ENCODE measurements at places on chromosomes 3 and 15.

DNA sequence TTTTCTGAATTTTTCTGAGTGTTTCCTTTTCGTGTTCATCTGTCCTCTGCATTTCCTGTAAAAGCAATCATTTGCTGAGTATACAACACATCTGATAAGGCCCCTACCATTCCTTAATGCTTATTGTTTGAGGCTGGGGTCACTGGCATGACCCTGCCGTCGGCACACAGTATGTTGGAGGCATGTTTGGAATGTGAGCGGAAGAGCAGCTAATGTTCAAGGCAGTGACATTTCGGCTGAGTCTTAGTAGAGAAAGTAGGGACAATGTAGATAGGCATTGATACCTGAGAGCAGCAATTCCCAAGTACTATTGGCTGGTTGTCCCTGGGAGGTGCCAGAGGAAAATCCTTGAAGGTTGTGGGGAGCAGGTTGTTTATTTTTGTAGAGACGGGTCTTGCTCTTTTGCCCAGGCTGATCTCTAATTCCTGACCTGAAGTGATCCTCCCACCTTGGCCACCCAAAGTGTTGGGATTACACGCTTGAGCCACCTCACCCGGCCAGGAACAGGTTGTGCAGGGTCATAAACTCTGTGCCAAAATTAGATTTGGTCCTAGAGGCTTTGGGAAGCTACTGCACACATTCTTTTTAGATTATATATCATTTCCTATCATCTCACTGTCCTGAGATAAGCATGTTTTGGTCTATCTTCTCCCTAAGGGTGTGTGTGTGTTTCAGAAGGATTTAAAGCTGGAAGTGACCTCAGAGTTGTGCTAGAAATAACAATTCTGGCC lies 13.5 kb downstream of the PTPN23 start:
- no peak for DNase-seq

DNA sequence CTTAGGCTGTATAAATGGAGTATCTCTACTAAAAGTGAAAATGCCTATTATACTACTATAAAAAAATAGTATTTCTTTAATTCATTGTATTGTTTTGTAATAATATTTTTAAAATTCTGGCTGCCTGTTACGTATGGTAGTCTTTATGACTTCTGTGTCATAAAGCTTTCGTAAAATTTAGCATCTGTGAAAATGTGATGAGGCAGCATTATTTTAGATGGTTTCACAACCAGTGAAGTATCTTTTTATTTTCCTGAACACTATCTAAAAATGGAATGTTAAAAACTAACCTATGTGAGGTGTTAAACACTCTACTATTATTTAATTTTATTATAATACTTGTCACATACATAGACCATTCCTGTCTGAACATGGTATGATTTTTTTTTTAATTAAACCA lies 46.2 kb downstream of the LRCH3 start:
- DNase-seq, result no peak

- DNase-seq, result peak; percentile 44
Observed at GRCh38 chr3:108862865-108863798, 40.5 kb downstream of the TRAT1 start.

GRCh38 chr3:47485812-47486211 lies 10.1 kb upstream of the SCAP start:
- DNase-seq, result no peak

DNA sequence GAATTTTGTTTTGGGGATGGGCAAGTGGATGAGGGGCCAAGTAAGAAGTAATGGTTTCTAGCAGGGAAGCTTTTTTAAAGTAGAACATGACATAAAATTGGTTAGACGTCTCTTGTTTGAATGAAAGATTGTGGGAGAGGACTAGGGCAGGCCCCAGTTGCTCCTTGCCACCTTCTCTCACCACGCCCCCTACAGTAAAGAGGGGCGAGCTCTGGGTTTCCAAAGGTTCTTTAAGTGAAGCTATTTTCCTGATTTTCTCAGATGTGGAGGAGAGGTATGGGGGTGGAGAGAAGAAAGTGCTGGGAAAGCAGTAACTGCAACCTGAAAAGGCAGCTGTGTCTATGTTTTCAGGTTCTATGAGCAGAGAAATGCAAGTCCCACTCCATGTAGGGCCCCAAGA lies 32.6 kb upstream of the SKIL start:
- DNase-seq, result no peak

GRCh38 chr3:71265365-71265915 lies 318.1 kb downstream of the FOXP1 start:
- no peak for DNase-seq

DNA sequence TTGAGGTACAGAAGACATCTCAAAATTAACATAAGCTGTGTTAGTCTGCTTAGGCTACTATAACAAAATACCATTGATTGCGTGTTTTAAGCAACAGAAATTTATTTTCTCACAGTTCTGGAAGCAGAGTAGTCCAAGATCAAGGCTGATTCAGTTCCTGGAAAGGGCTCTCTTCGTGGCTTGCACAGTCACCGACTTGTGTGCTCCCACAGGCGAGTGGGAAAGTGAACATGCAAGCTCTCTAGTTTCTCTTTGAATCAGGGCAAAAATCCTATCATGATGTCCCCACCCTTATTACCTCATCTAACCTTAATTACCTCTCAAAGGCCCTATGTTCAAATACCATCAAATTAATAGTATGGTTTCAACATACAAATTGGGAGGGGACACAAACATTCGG lies 505.9 kb downstream of the ZIC1 start:
- DNase-seq, result no peak

GRCh38 chr15:62545467-62546227 lies 380.6 kb upstream of the C2CD4B start:
- no peak for DNase-seq

- no peak for DNase-seq
Observed at GRCh38 chr15:54519577-54519976, 541.3 kb downstream of the UNC13C start.

DNA sequence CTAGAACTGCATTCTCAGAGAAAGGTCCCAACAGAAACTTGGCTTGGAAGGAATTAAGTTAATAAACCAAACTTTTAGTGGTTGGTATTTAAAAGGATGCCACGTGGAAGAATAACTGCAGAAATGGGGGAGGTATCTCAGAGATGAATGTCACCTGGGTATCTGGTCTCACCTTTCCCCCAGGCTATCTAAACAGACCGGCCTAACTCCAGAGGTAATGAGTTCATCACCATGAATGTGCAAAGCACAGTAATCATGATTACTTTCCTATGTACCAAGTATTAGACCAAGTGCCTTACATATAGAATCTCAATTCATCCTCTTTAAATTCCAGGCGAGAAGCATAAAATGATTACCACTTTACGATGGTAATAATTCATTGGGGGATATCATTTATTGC lies 80.8 kb downstream of the FBN1 start:
- DNase-seq, result no peak

DNA sequence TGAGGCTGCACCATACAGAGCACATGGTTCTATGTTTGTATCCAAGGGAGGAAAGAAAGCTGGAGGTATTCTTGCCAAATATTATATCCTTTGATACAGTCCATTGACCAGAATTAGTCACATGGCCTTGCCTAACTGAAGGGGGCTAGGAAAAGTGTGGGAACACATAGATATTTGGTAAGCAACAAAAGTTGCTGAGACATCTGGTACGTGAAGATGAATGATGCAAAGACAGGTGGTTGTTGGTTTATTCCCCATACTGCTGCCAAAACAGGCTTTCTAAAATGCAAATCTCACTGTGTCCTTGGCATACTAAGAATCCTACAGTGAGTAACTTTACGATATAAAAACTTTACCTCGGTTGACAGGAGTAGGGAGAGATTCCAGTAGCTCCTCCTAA lies 162.2 kb downstream of the VGLL3 start:
- no peak for DNase-seq

- DNase-seq, result no peak
Observed at GRCh38 chr3:186132487-186132886, 23.6 kb upstream of the ETV5 start.

DNA sequence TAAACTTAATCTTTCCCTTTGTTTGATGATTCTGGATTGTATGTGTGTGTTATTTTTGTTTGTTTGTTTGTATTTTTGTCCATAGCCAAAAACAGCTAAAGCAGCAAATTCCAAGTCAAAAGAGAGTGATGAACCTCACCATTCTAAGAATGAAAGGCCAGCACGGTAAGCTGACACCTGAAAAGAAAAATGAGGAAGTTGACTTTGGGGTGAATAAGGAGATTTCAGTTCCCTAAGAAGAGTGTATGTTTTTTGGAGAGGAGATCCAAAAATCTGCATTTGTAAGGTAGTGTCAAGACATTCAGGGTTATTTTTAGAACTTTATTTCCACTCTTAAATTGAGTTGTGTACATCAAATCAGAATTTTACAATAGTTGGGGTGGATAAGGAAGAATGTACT lies 52.3 kb upstream of the UTS2B start:
- no peak for DNase-seq

GRCh38 chr3:127428344-127428997 lies 140.6 kb upstream of the PRR20G start:
- no peak for DNase-seq

- no peak for DNase-seq
Observed at GRCh38 chr3:168134931-168135330, 39.2 kb upstream of the GOLIM4 start.

DNA sequence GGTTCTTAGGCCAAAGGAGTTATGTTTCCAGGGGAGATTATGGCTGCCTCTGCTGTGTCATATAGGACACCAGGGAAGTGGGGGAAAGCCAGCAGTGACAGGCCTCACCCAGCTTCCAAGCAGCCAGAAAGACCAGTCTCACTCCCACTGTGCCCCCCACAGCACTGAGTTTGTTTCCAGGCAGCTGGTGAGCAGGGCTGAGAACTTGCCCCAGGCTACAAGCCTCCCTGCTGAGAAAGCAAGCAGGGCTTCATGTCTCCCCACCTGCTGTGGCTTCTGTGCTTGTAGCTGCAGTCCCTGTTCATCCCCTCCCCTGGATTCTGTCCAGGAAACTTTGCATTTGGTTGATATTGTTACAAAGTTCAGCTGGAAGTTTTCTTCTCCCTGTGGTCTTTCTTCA lies 376.3 kb downstream of the PDCD6IP start:
- no peak for DNase-seq

- DNase-seq, result no peak
Observed at GRCh38 chr15:62869116-62869515, 173.4 kb upstream of the TPM1 start.

- peak; percentile 55 for DNase-seq
Observed at GRCh38 chr3:71504250-71505036, 79.1 kb downstream of the FOXP1 start.
